Kidney (tissue), 22 donors: ENCODE measurements at places on chromosomes 3 and 15.

GRCh38 chr3:5138214-5138981, 16.3 kb downstream of the ARL8B start:
- no peak for DNase-seq

DNA sequence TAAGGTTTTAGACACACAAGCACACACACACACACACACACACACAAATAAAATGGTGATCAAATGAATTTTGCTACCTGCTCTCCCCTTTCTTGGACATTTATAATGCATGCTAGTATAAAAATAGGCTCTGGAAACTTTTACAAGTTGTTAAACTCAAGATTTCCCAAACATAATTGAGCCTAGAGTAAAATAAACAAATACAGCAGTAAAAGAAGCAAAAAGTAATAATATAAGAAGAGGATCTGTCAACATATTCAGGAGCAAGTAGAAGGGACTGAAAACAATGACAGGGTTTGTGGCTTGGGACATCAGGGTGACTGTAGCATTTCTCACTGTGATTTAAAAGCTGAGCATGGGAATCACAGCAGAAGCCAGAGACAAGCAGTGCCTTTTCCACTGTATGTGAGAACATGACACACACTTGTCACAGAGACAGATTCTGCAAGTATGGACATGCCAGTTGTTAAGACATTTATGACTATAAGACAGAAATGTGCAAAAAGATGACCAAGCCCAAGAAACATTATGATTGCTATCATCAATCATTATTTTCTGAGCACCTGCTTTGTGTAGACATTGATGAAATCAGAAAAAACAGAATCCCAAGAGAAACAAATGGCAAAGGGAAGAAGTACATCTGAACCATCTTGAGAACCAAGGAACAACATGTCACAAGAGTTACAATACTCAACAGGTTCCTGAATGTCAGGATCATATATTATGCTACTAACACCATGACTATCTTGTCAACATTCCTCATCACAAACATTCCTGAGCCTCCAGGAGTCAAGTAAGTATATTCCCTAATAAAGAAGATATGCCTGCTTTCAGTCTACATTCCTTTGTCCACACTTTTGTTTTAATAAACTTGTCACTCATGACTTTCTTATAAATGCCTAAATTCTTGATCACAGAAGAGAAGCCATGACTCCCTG, 7.1 kb downstream of the THRB start:
- DNase-seq = no peak

DNA sequence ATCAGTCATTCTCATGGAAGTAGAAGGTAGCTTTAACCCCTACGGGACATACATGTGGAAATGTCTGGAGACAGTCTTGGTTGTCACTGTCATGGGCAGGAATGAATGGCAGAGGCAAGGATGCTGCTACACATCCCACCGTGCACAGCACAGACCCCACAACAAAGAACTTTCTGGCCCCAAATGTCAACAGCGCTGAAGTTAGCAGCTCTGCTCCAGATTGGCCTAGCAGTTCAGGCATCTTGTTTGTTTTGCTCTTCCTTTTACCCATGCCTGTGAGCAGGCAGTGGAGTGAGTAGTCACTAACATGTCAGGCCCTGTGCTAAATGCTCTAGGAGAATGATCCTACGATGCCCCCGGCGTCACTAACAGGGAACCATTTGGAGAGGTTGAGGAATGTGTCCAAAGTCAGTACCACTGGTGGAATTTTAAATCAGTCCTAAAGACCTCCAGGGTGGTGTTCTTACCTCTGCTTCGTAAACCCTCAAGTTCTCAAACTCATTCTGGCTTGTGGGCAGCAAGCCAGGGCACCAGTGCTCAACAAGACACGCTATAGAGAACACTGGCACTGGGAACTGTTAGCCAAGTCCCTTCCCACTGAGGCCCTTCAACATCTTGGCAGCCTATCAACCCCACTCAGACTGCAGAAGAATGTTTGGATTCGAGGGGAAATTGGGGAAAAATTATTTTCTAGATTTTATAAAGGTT, 142.2 kb downstream of the FOXP1 start:
- DNase-seq = no peak

DNA sequence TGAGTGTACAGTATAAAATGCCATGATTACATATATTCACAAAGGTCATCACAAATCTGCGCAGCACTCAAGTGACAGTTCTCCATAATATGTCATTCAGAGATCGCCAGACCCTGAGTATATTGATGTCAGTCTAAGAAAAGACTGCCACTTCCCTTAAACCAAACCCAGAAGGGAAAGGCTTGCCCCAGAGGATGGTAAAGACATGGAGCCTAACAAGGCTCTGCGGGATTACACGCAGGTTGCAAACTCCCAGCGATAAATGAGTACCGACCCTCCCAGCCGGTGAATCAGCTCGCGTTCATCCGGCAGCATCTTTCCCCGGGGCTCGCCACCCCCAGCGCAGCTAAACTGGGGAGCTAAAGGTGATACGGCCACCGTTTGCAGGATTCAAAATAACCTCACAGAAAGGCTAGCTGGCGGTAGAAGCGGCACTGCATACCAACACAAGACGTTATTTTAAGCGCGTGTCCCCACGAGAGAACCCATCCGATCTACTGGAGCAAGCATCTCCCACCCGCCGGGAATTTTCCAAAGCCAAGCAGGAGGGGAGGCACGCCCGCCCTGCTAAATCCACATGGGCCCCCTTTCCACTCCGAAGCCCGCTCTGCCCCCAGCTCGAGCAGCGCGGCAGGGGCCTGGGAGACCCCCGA, 643 bp downstream of the MYO5A start:
- no peak for DNase-seq

DNA sequence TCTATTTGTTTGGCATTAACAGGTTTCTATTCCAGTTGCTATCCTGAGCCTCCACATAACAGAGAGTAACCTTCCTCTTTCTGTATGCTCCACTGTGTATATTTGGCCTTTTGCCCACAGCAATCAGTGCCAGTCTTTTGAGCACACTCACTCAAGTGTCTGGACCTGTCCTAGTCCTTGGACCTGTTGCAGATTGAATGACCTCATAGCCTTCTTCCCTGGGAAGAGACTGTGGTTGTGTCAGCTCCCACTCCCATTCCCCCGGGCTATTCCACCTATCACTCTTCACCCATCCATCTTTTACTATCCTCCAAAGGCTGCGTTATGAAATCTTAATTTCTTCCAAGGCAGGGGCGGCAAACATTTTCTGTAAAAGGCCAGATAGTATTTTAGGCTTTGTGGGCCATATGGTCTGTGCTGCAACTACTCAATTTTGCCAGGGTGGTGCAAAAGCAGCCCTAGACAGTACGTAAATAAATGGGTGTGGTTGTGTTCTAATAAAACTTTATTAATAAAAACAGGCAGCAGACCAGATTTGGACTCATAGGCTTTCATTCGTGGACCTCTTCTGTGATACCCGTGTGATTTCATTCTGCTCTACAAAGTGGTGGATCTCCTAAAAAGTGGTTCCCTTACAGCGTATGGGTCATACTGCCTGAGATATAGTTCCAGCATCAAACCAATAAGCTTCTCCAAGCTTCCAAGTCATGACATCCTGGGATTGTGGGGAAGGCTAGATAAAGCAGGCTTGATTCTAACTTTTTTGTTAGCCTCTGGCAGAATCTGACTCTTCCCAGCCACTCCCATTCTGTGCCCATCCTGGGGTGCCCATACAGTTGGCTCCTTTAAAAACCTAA, 57.4 kb downstream of the CDAN1 start:
- DNase-seq = no peak

DNA sequence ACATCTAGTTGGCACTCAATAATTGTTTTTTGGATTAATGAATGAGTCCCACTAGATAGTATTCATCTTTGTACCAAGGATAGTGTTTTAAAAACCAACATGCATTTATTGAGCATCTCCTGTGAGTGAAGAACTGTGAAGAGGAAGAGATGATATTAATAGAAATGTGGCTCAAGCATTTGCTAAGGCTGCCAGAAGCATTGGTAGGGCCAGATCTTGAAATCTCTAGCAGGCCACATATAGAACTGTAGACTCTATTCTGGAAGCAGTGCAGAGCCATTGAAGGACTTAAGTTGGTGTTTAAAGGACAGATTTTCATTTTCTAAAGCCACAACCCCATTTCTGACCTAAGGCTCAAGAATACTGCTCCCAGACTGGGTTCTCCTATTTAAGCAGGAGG, 99.0 kb downstream of the NEK11 start:
- no peak for DNase-seq

- no peak for DNase-seq
Observed at GRCh38 chr15:61047783-61048182, 181.3 kb downstream of the RORA start.

- DNase-seq = no peak
Observed at GRCh38 chr3:72203613-72204349, 418.8 kb upstream of the PROK2 start.

- DNase-seq = no peak
Observed at GRCh38 chr15:78676424-78677110, 35.6 kb upstream of the CHRNB4 start.
